ENCODE measurements at places on chromosomes 5 and 9.
A peak's percentile ranks its signal among the peaks of the same experiment; 100 is the strongest.

DNA sequence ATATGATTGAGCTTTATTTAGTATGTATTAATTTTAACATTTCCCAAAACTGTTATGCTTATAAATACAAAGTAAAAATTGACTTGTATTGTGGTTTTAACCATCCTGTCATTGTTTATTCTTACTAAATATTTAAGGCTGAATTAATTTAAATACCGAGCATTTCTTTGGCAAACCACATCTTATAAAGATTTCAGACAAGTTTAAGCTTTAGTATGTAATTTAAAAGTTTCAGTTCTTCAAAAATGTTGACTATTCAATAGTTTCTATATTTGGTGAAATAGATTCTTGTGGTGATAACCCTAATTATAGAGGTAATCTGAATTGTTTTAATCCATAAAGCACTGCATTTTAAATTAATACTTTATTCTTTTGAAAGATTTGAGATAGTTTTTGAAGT lies 65.5 kb downstream of the CCNH start:
- DNase-seq = no peak

DNA sequence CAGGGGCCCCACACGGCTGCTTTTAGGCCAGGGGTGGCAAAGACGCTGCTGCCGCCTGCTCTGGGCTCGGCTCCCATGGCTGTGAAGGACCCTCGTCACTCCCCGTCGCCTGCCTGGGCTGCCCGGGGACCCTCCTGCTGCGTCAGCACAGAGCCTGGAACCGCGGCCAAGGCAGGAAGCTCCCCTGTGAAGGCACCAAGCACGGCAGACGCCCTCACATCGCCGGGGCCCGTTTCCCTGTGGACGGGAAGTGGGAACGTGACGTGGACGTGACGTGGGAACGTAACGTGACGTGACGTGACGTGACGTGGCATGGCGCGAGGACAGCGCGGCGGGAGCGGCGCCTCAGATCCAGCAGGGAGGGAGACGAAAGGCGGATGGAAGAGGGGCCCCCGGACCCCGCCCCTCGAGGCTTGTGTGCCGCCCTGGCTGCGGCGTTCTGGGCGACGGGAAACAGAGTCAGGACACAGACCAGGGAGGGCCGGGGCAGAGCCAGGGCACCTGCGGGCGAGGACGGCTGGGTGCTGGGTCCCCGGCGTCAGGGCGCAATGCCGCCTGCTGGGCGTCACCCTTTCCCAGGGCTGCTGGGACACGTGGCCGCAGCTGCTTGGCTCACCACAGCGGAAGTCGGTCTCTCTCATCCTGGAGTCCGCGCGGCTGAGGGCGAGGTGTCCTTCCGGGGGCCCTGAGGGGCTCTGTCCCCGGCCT lies 53.1 kb downstream of the MRPL36 start:
- no peak for DNase-seq

GRCh38 chr9:113948891-113949570 lies 72.9 kb downstream of the ZNF618 start:
- DNase-seq = no peak

DNA sequence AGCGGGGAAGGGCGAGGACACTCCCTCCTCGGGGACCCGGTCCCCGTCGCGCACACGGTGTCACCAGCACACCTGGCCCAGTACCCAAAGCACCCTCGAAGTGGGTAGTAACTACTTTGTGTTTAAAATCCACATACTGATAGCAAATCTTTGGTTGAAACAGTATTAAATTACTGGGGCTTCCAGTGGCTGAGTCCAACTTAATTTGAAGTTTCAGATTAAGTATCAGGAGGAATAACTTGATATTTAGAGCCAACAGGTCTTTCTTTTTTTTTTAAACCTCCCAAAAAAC lies 615 bp downstream of the ATG10 start:
- no peak for DNase-seq

GRCh38 chr5:135834639-135835529 lies at the start of gene SLC25A48:
Gene SLC25A48 (plus strand): TSS chr5:135834663. CDS start chr5:135834848, 185 bp downstream.
- DNase-seq = peak; percentile 1

DNA sequence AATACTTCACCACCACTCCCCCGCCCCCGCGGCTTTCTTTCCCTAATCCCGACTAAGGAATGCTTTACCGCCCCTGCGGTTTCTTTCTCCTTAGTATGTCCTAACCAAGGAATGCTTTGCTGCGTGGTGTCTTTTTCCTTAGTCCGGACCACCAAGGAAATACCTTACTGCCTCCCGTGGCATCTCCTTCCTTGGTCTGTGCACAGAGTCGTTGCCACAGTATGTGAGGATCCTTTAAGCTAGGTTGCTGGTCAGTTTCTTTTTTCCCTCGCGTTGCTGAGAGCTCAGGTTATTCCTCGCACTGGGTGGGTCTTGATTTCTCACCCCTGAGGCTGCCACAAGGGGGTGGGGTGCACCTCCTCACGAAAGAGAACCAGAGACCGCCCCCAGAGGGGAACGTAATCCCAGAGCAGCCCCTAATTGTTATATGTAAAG lies 309.4 kb downstream of the NR3C1 start:
- no peak for DNase-seq

- DNase-seq = no peak
Observed at GRCh38 chr5:151231359-151231758, 7.5 kb upstream of the CCDC69 start.

- no peak for DNase-seq
Observed at GRCh38 chr9:264231-264630, 49.6 kb downstream of the DOCK8 start.

DNA sequence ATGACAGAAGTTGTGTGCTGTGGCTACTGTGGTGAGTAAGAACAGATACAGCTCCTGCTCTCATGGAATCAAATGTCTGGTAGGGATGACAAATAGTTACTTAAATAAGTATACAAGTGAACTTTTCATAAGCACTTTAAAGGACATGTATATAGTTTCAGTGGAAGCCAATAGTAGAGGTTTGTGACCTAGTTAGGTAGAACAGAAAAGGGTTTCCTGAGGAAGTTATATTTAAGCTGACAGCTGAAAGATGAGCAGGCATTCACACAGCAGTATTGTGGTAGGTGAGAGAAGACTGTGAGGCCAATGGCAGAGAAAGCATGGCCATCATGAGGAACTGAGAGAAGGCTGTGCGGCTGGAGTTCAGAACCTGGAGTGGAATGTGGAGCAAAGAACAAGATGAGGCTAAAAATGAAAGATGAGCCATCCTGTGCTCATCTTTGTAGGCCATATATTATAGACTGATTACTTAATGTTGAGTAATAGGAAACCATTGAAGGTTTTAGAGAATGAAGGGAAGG lies 15.4 kb downstream of the FAM174A start:
- DNase-seq = no peak

Measured in NCI-H774 (cell line).